GM20000 (cell line): ENCODE measurements at places on chromosomes 7 and 10.

DNA sequence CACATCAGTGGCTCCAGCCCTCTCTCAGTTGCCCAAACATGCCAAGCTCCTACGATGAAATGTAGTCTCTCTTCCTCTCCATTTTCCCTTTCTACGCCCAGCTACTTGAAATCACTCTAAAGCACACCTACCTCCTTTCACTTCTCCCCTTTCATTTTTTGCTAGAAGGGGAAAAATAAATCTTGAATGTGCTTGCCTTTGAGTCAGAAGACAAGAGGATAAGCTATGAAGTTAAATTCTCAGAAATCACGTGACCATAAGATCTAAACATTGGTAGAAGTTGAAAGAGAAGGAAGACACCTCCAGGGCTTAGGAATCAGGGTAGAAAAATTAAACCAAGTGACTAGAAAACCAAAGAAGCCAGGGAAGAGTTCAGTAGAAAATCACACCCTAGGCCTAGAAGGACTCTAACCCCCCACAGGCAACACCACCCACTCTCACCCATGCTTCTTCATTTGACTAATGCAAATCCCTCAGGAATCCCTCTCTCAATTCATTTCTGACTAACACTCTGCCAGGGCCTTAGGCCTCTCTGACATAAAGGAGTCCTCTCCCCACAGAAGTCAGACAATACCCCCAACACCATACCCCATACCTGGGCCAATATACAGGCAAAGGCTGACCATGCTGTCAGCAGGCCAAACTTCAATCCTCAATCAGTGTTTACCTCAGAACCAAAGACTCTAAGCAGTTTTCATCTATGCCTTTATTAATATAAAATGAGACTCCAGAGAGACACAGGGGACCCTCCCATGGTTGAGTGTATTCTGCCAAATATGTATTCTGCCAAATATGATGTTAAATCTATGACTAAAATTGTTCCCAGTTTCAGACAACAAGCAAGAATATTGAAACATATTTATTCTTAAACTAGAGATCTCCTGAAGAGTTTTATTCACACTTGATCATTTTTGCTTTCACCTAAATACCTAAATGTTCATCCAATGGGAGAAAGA is 84.8 kb downstream of the ELMO1 start:
- DNase-seq = no peak

GRCh38 chr10:72219235-72219814 is 3.2 kb upstream of the ASCC1 start:
- DNase-seq = no peak

- DNase-seq = peak; percentile 56
Measured at GRCh38 chr7:38178695-38179344, 775 bp downstream of the STARD3NL start.

DNA sequence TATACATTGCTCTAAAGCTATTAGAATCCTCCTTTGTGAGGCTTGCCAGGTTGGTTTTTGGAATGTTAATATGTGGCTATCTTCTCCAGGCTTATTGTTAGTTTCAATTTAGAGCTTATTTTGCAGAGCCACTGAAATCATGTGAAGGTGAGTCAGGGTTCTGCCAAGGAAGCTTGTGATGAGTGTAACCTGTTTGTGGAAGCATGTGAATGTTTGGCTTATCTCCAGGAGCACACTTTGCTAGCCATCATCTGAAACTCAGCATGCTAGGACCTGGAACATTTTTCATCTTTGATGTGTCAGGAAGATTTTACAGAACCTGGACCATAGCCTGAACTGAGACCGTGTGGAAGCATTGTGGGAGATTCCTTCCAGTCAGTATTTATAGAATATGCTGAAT is 197.3 kb downstream of the PPP1R9A start:
- no peak for DNase-seq

DNA sequence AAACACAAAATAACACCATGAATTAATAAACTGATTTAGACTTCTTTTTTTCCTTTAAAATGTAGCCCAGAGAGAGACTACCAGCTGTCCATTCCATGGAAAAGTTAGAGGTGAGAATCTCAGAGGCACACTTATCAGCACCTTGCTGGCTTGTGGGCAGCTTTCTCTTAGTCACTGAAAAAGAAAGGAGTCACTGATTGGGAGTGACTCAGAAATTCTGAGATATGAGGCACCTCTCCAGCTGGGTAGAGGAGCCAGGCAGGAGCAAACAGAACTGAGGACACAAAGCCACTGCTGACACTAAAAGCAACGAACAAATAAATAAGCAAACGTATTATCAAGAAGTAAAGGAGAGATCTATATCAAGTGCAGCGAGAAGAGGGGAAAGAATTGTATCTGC is 310.6 kb downstream of the PARD3 start:
- DNase-seq = no peak

DNA sequence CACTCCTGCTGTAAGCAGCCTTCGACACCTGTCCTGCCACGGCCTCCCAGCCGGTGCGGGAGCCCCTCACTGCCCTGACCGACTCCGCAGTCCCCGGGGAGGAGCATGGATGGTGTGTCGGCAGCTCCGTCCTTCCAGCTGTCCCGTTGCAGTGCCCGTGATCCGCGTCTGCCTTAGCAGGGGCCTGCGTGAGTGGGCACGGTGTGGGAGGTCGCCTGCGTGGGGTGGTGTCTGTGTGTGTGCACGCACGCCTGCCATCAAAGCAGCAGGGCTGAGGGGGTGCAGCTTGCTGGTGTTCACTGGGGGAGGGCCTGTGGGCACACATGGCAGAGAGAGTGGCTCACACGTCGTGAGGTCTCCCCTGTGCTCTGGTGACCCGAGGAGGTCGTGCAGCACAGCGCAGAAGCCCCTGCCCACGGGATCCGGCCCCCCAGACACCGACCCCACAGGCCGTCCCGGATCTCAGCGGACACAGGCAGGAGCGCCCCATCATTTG is 10.3 kb downstream of the MAFK start:
- DNase-seq = no peak

GRCh38 chr7:84469034-84469433 is 274.4 kb upstream of the SEMA3A start:
- no peak for DNase-seq

DNA sequence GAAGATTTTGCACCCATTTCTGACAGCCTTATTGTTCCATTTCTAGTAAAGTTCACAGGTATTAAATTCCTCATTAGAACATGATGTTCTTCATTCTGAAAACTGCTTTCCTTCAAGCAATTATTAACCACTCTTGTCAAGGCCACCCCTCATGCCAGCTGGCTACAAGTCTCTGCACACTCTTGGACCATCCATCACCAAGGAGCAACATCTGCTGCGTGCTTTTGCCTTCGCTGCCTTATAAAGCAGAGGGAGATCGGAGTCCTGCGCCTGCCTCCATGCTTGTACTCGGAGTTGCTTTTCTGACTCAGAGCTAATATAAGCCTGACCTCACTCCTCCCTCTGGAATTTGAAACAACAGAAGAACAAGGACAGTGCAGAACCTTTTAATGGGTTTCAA is 529.9 kb upstream of the DPP6 start:
- DNase-seq = no peak

DNA sequence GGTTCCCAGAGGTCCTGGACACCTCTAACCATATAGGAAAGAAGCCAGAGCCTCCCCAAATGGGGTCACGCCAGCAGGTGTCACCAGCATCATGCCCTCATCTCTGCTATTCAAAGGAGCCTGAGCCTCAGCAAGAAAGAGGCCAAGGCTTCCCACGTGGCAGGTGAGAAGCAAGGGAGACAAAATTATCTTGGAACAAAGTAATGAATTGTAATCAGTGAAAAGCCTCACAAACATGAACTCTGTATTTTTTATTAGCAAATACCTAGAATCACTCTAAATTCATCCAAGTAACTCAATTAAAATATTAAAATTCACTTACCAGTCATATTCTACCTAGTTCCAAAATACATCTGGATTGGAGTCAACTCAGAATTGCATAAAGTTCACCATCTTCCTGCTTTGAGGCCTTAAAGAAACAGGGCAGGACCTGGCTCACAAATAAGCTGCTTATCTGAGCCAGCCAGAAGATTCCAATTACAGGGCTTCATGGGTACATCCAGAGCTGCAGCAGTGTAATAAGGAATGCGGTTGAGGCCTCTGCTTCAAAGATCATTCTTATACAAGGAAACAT is 68.7 kb downstream of the SGMS1 start:
- DNase-seq = no peak

GRCh38 chr10:27258838-27259812 is 18.5 kb upstream of the ACBD5 start:
- DNase-seq = peak; percentile 56

DNA sequence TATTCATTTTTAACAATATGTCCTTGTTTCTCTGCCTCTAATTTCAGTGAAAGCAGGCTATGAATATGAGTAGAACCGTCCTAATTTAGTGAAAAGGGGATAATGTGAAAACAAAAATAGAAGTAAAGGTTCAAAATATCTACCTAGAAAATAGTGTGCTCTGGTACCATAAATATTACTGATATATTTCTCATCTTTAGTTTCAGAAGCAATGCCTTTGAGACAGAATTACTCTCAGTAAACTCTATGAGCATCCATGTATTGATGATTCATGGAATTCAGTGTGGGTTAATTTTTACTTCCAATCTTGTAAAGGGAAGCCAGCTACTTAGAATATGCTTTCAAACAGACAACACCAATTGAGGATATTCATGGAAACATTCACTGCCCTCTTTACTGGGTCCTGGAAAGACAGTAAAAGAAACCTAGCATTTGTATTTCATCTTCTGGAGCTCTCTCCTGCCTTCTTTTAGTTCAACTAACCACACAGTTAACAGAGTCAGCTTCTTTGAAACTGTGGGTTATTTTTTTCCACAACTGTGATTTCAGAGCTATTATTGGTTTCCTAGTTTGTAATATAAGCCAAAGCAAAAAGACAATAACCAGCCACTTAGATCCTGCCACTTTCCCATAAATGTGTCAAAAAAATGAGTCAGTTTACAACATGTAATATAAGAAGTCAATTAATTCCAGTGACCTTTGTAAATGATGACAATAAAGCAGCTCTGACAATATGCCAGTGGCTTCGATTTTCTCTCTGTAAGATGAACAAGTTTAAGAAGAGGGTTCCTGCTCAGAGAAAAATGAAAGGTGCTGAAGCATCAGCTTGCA is 1.7 kb downstream of the LRRN3 start:
- no peak for DNase-seq

DNA sequence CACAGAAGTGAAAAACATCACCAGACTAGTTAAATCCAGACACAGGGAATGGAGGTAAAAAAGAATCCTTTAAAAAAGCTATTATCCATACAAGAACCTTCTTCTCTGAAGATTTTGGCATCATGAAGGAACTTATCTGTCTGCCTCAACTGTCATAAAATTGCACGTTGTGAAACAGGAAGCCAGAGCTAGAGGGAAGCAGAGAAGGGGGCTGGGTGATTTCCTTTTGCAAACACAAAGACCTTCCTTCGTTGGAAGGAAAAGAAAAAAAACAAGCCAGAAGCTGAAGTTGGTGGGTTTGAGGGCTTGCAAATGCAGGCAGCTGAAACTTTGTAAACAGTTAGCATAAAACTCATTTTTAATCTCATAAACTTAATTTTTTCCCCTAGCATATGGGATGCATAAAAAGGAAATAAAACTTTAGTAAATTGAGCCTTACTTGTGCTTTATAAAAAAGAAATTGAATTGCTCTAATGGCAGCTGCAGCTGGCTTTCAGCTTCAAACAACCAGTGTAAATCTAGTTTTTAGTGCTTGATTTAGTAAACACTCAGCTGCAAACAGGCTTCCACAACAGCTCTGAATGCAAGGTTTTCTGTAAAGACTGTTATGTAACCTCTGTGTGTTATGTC is 101.6 kb downstream of the OTUD1 start:
- DNase-seq = no peak

- DNase-seq = no peak
Measured at GRCh38 chr10:29482591-29483431, 152.0 kb downstream of the SVIL start.

DNA sequence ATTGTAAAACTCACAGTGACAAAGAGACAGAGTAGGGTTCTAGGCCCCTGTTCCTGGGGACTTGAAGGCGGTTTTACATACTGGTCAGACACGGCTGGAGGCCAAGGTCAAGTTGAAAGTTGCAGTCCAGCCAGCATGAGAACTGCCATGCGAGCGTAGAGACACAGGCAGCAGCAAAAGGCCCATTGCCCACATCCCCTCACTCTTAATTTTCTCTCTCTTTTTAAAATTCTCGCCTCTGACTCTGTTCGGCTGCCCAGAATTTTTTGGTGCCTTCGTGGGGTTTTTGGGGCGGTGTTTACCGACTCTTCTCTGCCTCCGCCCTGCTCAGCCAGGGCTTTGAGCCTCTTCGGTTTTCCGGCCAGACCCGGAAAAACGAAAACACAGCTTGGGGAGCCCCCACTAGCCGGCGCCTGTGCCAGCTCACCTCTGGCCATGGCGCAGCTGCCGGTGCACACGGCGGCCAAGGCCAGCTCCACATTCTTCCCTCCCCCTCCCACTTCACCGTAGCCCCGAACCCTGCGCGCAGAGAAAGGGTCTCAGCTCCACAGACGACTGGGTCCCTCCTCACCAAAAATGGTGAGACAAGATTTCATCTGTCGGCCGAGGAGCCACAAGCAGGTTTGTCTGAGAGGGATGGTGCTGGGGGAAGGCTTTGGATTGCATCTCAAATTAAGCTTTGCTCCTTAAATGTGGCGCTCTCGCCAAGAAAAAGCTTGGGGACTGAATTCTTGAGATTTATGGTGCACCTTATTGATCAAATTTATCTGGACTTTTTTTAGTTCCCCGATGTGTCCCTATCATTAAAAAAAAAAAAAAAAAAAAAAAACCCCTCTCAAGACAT is 2.3 kb upstream of the HOXA13 start:
- DNase-seq = no peak

- DNase-seq = no peak
Measured at GRCh38 chr10:3106928-3107425, 39.6 kb downstream of the PFKP start.

DNA sequence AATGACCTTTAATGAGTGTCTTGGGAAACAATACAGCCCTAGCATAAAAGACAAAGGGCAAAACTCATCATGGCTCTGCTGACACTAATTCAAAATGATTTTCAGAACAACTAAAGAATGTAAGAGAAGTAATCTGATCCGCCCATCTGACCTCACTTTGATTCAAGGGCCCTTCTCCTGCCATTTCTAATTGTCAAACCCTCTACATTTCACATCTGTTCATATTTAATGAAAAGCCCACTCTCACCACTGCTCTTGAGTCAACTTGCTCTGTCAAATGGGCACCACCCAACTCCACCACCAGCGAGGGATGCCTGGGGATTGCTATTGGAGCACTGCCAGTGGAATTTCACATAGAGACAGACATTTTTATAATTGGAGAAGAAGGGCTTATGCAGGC is 639.2 kb downstream of the KCNMA1 start:
- DNase-seq = no peak

- DNase-seq = no peak
Measured at GRCh38 chr10:45404087-45404769, 30.2 kb downstream of the ALOX5 start.

DNA sequence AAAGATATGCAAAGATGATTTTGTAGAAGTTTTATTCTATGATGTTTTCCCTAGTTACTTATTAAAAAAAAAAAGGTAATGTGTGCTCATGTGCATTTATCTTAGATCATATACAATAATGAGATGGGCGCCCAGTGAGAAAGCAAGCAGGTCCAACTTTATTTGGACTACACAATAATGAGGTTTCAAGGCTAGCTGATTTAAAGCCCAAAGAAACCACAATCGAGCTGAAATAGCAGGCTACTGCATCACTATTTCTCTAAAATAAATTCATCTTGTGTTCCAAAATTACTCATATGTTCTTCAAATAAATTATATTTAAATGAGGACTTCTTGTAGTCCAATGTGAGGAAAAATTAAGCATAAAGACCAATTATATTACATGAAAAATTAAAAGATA is 110.1 kb downstream of the JMJD1C start:
- no peak for DNase-seq

- DNase-seq = no peak
Measured at GRCh38 chr7:99194301-99194700, 13.6 kb downstream of the KPNA7 start.
